T-cell (primary cell): ENCODE measurements at places on chromosomes 3 and 15. TPM values are rescaled to one million over a fixed set of nuclear protein-coding genes. Genes with fewer than 3 reads are reported as not detected.

INSYN1 gene
- total RNA-seq, result not detected

GRCh38 chr15:80711886-80712285, 16.8 kb downstream of the ABHD17C start:
- no peak for DNase-seq

DNA sequence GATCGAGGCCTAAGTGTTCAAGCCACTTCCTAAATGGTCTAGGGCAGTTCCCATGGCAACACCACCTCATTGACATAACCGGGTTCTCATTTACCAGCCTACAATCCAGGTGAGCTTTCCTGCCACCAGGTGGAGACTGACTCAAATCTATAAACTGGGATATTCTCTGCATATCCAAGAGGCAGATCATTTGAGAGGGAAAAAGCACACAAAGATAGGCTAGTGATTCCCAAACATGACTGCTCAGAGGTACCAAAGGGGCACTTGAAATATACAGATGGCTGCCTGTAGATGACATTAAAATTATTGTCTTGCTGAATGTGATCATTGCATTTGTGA, 141.3 kb upstream of the PROK2 start:
- DNase-seq, result no peak

MAGEL2 gene
- not detected for total RNA-seq

MST1R gene
- total RNA-seq, result 1.4 TPM

DNA sequence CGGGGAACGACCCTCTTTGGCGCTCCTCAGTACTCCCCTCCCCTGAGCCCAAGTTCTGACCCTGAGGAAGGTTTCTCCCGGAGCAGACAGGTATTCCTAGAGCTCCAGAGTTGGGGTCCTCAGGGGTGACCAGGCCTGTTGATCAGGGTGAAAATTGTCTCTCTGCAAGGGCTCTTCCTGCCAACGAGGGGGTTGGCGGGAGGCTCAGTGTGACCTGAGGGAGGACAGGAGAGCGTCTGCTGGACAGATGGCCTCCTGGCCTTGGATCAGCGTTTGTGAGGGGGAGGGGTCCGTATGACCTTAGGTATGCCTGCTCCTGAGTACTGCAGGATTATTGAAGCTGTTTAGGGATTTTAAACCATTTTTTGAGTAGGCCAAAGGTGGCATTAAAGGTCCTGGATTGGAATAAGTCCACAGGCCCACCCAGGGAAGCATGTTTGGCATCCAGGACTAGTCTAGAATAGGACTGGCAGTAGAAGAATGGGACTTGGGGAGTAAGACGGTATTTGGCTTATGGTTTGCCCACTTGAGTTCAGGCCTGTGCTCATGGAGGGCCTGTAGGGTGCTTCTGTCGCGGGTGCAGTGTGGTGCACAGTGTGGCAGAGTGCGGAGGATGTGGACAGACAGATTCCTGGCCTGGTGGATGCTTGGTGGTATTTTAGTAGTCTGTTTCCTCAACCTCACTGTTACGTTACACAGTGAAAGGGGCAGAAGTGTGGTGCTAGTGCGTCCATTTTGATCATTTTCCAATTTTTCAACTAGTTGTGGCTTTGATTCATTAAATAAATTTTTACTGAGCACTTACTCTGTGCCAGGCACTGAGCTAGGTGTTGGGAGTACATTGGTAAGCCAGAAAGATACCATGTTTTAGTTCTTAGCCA, 959 bp downstream of the ZNF592 start:
- peak; percentile 26 for DNase-seq

IL5RA gene
- total RNA-seq, result 0.60 TPM

SKOR1 gene
- total RNA-seq, result 0.79 TPM

GRCh38 chr15:97903971-97904572, 56.4 kb upstream of the ARRDC4 start:
- no peak for DNase-seq

- no peak for DNase-seq
These were observed 373.7 kb upstream of the NECTIN3 start for GRCh38 chr3:110697961-110698360.

GOLGA8G gene
- total RNA-seq, result not detected

- DNase-seq, result no peak
These were observed 152.9 kb upstream of the RGMA start for GRCh38 chr15:93241696-93242585.

SERPINI2 gene
- not detected for total RNA-seq

GRCh38 chr3:140234256-140234655, 299.3 kb downstream of the CLSTN2 start:
- DNase-seq, result no peak

SPATA12 gene
- total RNA-seq, result not detected
